Activated CD4-positive, alpha-beta memory T cell treated with anti-CD3 and anti-CD28 coated beads for 36 hours (primary cell): ENCODE measurements at places on chromosomes 3 and 15. TPM values are rescaled to one million over a fixed set of nuclear protein-coding genes. Genes with fewer than 3 reads are reported as not detected.
A peak's percentile ranks its signal among the peaks of the same experiment; 100 is the strongest.

The GP9 gene
- not detected for total RNA-seq

- no peak for DNase-seq
These were observed 13.7 kb downstream of the FOXB1 start for GRCh38 chr15:60017538-60018520.

The PSMD6 gene
- total RNA-seq = 104 TPM

DNA sequence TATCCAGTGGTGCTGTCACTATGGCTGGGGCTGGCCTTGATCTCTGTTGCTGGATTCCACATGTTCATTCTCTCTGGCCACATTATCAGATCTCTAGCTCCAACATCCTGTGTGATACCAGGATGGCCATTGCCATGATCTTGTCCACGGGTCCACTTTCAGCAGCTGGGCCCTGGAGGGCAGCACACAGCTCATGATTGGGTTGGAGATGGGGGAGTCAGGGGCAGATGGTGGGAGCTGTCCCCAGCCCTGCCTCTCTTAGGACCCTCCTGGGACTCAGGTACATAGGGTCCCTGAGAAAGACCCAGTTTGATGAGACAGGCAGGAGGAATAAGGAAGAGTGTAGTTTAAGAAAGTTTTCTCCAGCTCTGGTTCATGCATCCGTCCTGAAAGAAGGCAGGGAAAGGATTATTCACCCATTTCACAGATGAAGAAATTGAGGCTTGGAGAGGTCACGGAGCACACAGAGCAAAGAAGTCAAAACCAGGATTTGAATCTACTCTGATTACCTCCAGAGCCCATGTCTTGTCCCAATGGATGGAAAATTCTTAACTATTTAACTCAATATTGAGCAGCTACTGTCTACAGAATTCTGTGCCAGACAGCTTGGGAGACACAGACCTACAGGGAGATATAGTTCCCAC lies 100.5 kb downstream of the LINGO1 start:
- no peak for DNase-seq

The STAC gene
- total RNA-seq = not detected

DNA sequence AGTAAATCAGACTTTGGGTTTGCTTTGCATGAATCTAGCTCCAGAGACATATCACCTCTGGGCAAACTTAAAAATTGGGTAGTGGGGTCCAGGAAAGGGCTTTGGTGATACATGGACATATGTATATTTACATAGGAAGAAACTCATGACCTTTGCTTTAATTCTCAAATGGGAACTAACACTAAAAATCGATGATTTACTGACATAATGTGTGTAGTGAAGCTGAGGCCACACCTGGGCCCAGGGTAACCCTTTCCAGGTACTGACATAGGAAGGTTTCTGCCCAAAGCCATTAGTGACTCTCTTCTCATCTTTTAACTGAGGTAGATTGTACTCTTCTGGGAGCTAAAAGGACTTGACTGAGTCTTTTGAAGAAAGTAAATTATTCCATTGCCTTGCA lies 411.2 kb upstream of the TBL1XR1 start:
- DNase-seq = no peak

- no peak for DNase-seq
These were observed 792.1 kb upstream of the LMCD1 start for GRCh38 chr3:7709376-7710082.

GRCh38 chr3:22594990-22595389 lies 608.1 kb upstream of the UBE2E2 start:
- DNase-seq = no peak

DNA sequence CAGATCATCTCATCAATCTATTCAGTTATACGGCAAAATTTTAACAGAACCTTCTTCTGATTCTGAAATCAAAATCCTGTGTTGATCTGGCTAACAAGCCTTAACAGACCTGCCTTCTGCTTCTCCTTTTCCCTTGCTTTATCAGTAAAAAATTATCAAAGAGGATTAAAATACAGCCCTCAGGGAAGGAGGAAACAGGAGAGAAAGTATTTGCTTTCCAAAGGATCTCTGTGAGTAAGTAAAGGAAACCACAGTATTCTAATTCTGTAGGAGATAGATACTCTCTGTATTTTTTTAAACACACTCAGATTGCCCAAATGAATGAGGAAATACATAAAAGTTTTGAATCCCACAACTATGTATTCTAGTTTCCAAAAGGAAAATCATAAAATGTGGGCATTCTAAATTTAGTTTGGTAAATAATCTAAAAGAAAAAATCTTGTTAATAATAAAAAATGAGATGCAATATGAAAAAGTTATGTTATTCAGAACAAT lies 221.8 kb downstream of the ZIC1 start:
- no peak for DNase-seq

The CD86 gene
- total RNA-seq = 1.7 TPM

- DNase-seq = no peak
These were observed 42.4 kb downstream of the TNIK start for GRCh38 chr3:171417813-171418212.

- DNase-seq = no peak
These were observed 25.8 kb upstream of the MFGE8 start for GRCh38 chr15:88938802-88939485.

DNA sequence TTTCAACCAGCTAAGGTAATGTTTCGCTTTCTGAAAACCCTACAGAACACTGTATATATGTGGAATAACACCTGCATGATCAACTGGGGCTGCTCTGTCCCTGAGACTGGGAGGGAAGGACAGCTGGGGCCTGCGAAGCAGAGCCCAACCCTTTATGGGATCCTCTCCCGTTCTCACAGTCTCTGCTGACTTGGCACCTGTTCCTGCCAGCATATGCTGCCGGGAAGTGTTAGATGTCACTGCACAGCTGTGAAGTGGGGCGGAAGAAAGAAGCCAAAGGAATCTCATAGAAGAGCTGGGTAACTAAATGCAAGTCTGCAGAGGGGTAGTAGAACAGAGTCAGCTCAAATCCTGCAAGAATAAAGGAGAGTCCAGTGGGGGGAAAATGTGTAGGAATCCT lies 29.6 kb downstream of the LRRC3B start:
- DNase-seq = no peak

The SLC51A gene
- total RNA-seq = not detected

DNA sequence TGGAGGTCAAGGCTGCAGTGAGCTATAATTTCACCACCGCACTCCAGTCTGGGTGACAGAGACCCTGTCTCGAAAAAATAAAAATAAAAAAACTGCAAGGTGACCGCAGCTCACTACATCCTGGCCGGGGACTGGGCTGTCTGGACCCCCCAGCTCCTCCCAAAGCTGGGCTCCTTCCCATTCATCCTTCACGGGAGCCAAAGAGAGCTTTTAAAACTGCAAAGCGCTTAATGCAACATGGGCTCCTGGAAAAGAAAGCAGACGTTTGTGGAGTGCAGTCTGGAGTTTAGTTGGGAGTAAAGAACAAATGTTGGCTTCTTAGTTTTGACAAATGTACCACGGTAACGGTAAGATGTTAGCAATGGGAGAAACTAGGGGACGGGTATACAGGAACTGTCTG lies 12.1 kb downstream of the PLXND1 start:
- no peak for DNase-seq

DNA sequence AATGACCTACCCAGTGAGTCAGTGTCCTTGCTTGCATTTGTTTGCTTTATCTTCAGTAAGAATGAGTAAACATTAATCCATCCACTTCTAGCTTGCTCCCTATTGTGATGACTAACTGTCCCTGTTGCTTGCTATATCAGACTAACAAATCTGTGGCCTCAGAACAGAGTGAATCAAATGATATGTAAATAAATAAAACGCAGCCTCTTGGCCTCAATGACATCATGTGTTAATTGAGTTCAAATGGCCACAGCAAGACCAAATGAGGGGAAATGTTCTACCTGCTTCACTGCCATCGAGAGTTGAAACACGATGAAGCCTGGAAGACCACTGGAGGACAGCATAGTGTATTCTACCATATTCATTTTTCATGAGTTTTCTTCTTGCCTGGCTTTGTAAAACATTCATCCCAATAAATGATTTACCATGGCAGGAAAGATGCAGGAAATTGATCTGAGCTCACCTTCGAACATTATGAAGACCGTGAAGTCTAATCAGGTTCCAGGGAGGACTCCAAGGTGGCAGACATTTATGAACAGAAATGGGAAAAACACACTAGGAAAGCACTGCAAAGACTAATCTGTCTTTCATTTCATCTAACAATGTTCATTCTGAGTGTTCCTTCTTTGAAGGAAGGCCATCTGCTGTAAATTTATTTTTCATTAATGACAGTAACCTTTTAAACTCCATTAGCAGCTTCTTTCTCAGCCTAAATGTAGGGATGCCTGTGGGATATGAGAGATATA lies 1144.5 kb downstream of the TUSC7 start:
- DNase-seq = no peak

DNA sequence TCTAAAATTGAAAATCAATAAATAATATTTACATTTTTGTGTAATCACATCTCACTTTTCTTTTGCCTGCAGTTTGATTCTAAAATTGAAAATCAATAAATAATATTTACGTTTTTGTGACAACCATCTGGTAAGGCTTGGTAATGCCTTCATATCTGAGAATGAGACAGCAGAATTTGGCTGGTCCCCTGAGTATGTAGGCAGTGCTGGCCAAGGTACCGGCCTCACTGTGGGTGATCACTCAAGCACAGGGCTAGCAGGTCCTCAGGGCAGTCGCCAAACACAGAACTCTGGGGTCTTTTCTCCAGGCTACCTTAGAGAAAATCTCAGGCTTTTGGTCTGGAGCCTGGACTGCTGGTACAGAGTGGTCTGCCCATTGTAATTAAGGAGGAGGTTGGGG lies 26.2 kb downstream of the RTP3 start:
- no peak for DNase-seq

The SERPINI2 gene
- total RNA-seq = not detected

The RHOV gene
- total RNA-seq = 0.29 TPM

DNA sequence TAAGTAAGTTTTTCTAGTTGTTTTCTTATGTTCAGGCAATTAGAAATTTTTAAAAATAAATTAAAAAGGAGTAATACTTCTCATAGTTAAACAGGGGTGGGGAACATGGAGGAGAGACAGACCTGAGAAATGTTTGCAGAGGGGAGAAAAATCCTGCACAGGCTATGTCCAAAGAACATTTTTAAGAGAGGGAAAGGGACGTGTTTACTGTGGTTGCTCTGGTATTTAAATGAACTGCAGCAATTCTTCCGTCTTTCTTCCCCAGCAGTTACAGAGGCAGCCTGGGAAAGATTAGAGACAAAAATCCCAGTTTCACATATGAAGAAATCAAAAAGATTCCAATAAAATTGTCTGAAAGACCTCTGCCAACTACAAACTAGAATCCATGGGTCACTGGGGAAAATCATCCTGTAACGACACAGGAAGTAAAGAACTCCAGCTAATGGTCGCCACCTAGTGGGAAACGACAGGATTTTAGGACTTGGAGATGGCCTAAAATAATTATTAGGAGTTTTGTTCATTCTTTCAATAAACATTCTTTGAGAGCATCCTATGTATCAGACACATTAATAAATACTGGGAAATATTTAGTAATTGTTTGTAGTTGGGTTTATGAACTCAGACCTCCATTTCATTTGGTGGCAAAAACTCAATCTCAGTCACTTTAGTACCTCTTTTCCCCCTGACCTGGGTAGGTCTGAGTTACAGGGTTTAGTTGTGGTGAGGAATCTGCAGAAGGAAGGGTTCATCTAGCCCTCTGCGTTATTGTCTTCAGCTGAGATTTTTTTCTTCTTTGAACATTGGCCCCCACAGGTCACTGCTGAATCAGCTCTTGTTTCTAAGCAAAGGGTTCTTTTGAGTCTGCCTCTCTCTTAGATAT lies 69.9 kb upstream of the GOLIM4 start:
- peak; percentile 25 for DNase-seq
